CD4-positive, alpha-beta T cell treated with Interleukin-1 beta for 1 hour (primary cell): ENCODE measurements at places on chromosomes 4 and X.
A peak's percentile ranks its signal among the peaks of the same experiment; 100 is the strongest.

GRCh38 chrX:131393426-131393825 lies 104.3 kb upstream of the IGSF1 start:
- DNase-seq, result no peak

DNA sequence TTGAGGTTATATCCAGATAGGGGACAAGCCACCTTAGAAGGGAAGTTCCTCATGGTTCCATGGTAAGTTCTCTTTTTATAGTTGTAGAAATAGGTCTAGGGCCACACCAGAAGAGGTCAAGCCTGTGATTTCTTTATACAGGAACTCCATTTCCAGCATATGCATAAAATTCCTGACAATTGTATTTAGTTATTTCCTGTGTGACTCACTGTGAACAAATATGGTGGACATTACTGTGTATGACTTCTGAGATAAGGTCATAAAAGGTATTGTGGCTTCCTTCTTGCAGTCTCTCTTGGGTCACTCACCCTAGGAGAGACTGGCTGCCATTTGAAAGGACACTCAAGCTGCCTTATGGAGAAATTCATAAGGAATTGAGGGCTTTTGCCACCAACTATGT lies 2.2 kb upstream of the C4orf36 start:
- DNase-seq, result no peak

- DNase-seq, result no peak
These were observed 950.3 kb upstream of the ADGRL3 start for GRCh38 chr4:60249784-60250183.

DNA sequence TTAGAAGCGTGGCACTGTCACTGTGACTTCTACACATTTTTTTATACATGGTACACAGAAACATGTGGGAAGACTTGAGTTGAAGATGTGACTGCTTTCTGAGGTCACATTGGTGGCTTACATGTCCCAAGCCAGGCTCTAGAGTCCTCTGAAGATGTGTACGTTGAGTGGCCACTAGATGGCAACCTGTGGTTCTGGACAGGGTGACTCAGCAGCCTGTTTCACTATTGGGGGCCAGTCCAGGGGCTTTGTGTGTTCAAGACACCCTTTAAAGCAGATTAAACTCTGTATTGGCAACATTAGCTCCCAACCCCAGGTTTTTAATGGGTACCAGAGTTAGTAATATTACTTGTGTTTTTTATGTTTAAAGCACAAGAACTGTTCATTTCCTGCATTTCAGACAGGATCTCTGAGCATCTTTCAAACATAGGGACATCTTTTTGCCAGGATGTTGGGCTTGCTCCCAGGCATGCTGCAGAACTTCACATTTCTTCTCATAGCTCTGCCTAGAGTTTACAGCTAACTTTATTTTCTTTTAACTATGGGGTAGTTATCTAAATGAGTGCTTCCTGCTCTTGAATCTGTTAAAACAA lies 53.0 kb downstream of the DCUN1D4 start:
- peak; percentile 51 for DNase-seq

DNA sequence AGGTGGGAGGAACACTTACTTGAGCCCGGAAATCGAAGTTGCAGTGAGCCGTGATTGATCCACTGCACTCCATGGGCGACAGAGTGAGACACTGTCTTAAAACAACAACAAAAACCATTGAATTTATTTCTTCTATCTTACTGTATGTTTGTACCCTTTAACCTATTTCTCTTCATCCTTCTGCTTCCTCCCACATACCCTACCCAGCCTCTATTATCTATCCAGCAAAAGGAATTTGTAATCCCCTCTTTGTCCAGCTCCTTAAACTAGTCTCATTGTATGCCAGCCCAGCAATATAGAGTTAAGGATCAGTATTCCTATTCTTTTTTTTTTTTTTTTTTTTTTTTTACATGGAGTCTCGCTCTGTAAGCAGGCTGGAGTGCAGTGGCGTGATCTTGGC lies 1.9 kb upstream of the NKAP start:
- no peak for DNase-seq
